Naive thymus-derived CD8-positive, alpha-beta T cell (primary cell): ENCODE measurements at places on chromosomes 2 and 18.

DNA sequence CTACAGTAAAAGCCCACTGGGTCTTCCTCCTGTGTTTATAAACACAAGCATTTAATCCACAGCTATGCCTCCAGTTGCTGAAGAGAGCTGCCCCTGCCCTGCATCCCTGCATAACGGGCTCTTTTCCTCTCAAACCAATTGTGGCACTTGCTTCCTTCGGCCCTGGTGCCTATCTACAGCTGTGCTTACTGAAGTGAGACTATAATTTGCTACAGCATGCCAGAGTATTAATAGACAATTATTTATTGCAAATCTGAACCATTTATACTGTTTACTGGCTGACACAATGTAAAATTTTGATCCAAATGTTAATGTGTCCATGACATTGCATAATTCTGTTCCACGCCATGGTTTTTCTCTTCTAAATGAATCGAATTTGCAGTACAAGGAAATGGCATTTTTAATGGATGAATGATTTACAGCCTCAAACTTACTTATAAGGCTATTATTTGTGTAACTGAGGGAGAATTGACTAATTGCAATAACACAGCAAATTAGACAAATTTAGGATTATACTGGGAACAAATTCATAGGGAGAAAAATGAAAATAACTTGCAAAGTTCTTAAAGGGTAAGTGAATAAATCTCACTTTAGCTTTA is 457.0 kb upstream of the HNRNPA3 start:
- no peak for DNase-seq

DNA sequence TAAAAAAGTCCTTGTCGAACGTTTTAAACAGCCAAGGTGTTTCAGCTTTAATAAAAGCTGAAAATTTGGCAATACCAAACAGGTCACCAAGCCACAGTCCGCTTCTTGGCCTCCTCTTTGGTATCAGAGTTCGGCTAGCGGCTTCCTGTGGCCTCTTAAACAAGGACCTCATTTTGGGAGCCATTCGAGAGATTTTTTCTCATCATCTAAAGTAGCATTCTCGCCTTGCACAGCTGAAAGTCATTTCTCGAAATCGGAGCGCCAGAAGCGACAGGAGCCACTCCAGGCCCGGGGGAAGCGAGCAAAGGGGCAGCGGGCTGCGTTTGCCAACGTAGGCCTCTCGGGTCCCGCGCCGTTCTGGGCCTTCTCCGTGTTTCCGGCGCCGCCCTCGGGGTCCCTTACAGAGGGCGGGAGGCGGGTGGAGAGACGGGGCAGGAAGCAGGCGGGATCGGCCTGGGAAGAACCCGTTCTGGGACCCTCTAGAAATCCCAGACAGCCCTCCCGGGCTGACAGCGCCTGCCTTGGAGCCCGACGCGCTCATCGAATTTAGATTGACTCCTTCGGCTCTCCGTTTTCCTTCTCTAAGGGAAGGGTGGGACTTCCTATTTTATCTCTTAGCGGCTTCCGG is 522 bp upstream of the ZNF407 start:
- peak; percentile 62 for DNase-seq

DNA sequence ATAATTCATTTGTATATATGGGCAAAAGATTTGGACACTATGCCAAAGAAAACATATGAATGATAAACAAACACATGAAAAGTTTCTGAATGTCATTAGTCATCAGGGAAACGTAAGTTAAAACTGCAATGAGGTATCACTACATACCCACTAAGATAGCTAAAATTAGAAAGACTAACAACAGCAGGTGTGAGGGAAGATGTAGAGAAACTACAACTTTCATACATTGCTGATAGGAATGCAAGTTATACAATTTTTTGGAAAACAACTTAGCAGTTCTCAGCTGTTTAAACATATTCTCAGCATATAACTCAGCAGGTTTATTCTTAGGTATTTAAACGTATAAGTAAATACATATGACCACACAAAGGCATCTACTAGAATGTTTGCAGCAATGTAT is 563.5 kb upstream of the KLHL29 start:
- no peak for DNase-seq

DNA sequence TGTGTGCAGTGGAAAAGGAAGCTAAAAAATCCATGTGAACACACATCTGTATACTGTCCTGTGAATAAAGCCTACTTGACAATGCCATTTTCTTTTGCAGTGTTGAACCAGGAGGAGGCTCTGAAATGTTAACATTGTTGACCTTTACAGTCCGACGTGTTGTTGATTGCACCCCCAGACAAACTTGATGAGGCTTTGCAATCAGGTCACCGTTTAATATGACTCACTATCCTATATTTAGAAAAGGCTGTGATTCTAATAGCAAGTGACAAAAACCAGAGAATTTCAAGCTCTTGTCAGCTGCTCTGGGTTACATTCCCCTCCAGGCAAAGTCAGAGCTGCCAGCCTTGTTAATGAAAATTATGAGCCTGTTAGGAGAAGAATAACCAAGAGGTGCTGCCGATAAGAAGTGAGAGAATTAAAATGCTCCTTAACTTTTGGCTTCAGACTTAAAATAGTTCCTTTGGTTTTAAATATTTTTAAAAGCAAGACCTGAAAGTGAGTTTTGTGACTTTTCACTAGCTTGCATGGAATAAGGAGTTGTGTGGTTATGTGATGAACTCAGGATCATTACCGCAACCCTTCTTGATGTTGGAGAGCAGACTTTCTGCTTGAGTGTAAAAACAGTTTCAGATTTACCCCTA is 162.1 kb downstream of the QPCT start:
- no peak for DNase-seq

GRCh38 chr2:111029181-111029927 is 91.4 kb upstream of the BCL2L11 start:
- no peak for DNase-seq

GRCh38 chr2:99150706-99151105 is 4.0 kb downstream of the TSGA10 start:
- DNase-seq, result no peak

- DNase-seq, result no peak
Measured at GRCh38 chr18:26040051-26040656, 50.3 kb downstream of the SS18 start.

DNA sequence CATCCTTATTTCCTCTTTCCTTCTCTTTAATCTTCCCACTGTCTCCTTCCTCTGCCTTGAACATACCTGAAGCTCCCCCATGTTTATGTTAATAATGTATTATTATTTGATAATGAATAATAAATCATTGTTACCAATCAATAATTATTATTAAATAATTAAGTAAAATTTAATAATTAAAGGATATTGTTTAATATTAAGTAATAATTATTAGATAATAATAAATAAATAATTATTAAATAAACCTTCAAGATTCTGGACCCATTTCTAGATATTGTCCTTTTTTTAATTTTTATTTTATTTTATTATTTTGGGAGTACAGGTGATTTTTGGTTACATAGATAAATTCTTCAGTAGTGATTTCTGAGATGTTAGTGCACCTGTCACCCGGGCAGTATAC is 7.4 kb upstream of the EVA1A start:
- no peak for DNase-seq

GRCh38 chr2:118710481-118710880 is 137.0 kb downstream of the EN1 start:
- DNase-seq, result no peak
